CD4-positive, alpha-beta T cell treated with Interleukin-1 beta for 1 hour (primary cell): ENCODE measurements at places on chromosomes 4 and X.

GRCh38 chr4:53781629-53782457, 190.6 kb upstream of the LNX1 start:
- no peak for DNase-seq

DNA sequence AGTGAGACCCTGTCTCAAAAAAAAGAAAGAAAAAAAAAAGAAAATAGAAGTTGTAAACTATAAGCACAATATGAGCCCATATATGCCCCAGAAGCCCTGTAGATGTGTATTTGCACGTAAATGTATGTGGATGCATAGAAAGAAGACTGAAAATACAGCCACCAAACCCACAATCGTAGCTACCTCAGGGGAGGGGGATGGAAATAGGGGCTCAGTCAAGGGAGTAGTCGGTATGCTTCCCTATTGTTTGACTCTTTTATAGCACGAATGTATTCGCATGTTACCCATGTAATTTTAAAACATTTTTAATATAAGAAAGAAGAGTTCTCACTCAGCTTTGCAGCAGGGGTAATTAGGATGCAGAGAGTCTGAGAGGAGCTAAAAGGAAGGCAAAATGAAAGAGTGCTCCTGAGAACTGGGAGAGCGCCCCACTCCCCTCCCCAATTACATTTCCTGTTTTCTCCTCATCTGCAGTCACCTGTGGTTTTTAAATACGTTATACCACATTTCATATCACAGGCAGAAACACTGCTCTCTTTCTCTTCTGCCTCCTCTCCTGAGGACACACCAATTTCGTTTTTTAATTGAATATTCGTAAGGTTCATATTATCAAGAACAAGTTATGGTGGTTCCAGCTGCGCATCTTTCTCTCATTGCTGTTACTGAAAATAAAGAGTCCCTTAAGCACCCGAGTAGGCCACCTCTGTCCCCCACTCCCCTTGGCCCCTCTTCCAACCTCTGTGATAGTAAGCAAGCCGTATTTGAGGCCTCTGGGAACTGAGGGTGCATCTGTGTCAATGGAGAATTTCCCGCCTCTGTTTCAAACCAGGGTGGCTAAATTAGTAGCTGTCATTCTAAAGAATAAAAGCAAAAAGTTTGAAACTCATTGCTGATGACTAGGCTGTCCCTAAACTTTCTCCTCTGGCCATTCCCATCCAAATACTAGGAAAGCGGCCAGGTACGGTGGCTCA, 10.7 kb downstream of the SEPTIN6 start:
- DNase-seq, result peak; percentile 55

DNA sequence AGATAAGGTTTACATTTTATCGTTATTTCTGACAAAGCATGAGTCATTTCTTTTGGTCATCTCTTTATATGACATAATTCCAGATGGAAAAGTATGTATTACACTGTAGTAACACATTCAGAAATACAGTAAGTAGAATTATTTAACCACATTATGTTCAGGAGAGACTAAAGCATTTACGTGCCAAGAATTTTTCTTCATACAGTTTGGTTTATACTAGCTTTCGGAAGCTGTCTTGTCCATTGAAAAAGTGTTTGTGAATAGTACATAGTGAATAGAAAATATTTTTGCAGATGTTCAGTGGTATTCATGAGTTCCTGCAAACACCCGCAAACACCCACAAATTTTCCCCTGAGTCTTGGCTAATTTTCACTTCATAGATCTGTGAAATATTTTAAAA, 1033.0 kb upstream of the INTU start:
- DNase-seq, result no peak

DNA sequence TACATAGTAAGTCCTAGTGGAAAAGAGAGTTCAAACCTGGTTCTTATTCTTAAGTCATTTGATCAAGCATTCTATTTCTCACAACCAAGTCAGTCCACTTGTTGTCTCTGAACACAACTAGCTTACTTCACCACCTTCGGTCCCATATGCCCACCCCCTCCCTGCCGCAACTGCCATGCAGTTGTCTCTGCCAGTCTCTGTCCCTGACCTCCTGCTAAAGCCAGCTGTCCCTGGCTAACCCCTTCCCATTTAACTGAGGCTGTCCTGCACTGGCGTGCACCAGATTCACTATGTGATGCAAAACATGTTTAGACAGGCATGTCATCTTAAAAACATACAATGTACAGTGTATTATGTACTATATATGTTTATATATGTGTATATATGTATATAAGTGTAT, 12.7 kb downstream of the FRAS1 start:
- no peak for DNase-seq

DNA sequence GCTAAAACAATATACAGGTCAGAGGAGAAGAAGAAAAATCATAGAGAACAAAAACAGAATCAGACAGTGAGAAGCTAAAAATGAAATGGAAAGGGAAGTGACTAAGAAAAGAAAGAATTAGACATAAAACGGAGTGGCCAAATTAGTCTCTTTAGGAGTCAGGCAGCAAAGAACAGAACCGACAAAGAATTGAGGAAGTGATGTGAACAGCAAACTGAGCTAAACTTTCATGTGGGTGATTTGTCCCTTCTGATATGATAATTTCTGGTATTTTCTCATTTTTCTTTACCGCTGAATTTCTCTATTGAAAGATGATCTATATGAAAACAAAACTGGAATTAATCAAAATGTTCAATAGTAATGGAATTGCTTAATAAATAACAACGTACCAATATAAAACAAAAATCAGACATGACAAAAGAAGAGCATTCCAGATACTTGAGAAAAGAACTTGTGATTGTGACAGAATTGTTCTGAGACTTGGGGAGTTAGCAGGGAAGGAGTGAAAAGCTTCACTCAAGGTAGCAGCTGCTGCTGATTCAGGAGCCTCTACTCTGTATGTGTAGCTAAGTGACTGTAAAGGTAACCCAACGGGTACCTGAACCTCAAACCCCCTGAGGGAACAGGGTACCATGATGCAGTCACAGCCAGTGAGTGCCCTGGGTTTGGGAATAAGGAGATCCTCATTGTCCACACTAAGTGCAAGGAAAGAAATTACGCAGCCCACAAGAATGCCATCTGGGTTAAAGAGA, 8.8 kb downstream of the TAPT1 start:
- DNase-seq, result no peak

- no peak for DNase-seq
These were observed 94.9 kb upstream of the SHISA3 start for GRCh38 chr4:42302348-42302747.
